Fibroblast of villous mesenchyme (primary cell): ENCODE measurements at places on chromosomes 1 and 21. TPM values are rescaled to one million over a fixed set of nuclear protein-coding genes. Genes with fewer than 3 reads are reported as not detected.

Gene FAM110D
- total RNA-seq: under 0.01 TPM in 1 of 2 replicates, not detected in the other

- no peak for DNase-seq
Observed at GRCh38 chr1:112011202-112011601, 21.7 kb upstream of the KCND3 start.

Gene ELAVL4
- total RNA-seq: not detected in 2 replicates

GRCh38 chr1:19219451-19219850 is 9.4 kb upstream of the UBR4 start:
- DNase-seq: no peak

DNA sequence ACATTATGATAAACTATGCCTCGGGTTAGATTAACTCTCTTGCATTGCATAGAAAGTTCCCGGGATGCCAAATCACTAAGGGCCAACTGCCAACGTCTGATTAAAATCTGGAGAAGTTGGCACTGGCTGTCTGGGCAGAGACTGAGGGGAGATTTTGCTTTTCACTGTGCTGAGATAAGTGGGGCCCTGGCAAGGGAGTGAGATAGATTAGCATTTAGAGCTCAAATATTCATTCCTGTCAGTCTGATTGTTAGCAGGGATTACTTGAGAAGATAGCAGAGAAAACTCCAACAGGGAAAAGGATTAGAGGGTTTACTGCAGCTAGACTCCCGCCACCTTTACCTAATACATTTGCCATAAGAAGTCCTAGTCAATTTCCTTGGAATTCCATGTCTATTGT is 714.1 kb upstream of the CHRM3 start:
- DNase-seq: no peak
